T1000 (cell line): ENCODE measurements at places on chromosomes 12 and 14.

- no peak for DNase-seq
These were observed 487 bp upstream of the MGST1 start for GRCh38 chr12:16346958-16347357.

- peak; percentile 54 for DNase-seq
These were observed at the start of gene CCDC177 for GRCh38 chr14:69574263-69574953. Gene CCDC177 (minus strand): TSS chr14:69574871. CDS start chr14:69573622, 1,249 bp downstream.

- DNase-seq = peak; percentile 15
These were observed 88.9 kb downstream of the SLC2A13 start for GRCh38 chr12:40016980-40017379.

DNA sequence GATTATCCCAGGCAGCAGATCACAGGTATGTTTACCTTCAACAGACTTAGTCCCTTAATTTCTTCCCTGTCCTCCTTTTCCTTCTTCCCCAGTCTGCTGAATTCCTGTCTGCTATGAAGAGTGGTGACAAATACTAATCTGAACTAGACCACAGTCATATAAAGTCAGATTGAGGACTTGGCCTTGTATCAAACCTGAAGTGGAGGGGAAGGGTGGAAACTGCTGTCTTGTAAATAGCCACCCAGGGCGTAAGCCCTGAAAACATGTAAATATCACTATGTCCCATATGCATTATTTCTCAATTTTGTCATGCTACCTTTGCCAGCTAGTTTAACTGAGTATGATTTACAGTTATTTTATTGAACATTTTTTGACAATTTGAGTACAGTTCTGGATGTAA is 368.0 kb downstream of the CCDC91 start:
- no peak for DNase-seq

DNA sequence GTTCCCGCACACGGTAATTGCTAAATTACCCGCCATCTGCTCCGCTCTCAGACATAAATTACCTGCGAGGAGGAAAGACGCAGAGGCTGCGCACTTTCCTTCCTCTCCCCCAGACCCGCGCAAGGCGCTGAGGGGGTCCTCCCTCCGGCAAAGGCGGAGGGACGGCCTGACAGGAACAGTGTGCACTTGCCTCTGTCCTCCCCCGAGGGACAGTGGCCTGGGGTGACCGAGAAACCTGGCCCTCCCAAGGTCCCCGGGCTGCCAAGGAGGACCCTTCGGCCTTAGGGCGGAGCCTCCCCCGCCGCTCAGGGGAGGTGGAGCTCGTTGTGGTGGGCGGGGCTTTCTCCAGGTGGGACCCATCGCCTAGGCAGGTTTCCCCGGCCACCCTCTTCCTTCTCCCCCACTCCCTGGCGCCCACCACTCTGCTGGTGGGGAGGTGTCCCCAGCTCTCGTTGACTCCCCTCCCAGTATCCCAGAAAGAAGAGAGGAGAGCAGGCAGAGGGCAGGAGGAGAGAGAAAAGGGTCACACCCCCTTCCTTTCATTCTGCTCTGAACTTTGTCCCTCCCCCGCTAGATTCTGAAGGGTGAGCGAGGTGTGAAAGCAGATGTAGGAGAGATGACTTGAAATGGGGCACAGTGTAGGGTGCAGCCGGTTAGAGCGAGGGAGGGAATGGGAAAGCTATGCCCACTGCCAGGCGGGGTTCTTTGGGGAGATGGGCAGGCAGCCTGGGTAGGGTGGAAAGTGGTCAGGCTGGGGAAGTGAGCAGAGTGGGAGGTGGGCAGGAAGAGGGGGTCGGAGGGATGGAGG is 11.4 kb upstream of the CALCOCO1 start:
- DNase-seq = no peak

- no peak for DNase-seq
These were observed 80.5 kb downstream of the CCDC92 start for GRCh38 chr12:123892180-123892559.

DNA sequence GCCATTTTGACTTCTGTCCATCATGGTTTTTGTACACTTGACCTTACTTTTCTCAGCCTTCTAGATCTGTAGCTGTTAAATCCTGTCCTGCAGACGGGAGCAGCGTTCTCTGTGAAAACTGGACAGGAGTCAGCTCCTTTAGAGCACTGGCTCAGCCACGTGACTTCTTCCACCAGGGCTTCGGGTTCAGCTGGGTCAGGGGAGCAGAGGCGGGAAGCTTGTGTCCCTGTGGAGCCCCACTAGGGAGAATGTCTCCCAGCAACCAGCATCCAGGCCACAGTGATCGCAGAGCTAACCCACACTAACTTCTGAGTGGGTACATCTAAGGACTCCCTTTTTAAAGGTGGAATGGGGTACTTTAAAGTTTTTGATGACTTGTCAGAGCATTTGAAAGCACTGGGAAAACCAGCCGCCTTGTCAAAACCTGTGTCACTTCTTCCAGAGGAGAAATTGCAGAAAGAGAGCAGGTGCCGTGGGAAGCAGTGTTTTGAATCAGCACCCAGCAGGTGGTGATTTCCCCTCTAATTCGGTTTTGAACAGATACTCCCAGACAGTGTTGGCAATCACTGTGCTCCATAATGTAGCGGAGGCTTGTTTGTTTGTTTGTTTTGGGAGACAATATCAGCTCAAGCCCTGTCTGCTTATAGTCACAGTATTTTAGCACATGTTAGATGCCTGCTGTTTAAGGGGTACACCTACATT is 17.9 kb downstream of the DERA start:
- no peak for DNase-seq

GRCh38 chr14:61599942-61600341 is 95.4 kb upstream of the HIF1A start:
- no peak for DNase-seq

DNA sequence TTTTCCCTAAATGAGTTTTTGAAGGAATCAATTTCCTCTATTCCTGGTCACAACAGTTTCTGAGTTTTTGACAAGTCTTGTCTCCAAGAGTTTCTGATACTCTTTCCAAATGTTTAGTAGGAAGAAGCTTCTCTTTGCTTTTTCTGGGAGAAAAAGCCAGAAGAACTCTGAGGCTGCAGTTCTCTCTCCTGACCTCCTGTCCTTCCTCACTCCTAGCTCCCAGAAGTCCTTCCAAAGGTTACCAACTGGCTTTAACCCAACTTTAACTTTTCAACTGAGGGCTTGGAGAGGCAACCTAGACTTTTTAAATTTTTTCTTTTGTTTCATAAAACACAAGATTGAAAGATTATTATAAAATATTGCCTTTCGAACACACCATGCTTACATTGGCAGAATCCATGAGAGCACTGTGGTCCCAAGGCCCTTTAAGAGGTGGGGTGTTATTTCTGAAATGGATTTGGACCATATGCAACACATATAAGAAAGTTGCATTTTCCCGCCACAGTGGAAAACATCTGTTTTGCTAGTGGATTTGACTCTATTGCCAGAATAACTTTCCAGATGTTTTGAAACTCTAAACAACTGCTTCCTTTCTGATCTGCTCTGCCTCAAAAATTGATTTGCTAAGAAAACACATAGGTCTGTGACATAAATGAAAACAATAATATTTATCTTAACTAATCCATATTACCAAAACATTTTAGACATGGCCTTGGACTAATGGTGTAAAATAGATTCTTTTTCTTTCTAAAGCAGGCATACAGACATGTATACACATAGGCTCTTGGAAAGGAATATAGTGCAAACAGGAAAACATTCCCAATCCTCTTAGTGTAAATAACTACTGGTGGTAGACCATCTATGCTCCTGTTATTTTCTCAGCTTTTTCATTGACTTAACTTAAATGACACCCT is 22.3 kb upstream of the EPS8 start:
- DNase-seq = no peak

DNA sequence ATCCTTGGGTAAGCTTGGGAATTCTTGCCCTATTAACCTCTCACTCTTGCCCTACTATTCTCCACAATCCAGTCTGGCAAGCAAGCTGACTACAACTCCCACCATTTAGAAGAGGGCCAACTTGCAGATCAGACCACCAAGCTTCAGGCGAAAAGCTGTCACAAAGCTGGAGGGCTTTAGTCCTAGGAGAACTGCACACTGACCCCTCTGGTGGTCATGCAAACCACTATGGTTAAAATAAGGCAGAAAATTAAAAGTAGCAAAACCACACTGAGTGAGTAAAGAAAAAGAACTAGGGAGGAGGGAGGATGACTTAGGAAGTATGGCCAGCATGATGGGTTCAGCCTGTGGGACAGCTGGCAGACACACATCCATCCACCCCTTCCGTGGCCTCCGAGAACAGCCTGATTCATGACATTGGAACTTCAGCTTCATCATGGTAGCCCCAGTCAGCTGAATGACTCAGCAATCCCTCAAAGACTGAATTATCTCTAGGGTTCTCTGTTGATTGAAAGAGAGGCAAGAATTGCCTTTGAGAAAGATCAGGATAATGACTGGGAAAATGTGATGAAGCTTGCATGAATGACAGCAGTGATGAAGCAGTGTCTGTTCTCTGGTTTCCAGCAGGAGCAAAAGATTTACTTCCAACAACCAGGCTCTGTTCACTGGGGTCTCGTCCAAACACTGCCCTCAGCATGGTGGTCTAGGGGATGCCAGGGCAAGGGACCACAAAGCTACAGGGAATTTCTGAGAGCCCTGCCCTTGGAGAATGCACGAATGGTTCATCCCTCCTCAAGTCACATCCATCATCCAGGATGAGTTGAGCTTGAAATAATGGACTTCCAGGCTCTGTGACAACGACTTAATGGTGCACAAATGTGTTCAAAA is 24.4 kb downstream of the PITPNM2 start:
- DNase-seq = peak; percentile 83

DNA sequence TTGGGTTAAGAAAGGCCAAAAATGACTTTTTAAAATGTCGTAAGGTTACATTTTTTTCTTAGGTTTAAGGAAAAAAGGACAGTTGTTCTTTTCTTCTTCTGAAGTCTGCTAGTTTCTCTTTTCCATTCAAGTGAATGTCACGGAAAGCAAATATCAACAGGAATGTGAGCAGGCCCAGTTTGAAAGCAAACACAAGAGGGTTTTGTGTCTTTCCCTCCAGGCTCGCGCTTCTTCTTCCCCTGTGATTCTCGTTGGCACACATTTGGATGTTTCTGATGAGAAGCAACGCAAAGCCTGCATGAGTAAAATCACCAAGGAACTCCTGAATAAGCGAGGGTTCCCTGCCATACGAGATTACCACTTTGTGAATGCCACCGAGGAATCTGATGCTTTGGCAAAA is 85.4 kb downstream of the LRRK2 start:
- DNase-seq = no peak

GRCh38 chr12:62631471-62632410 is 165.1 kb downstream of the MON2 start:
- DNase-seq = peak; percentile 12

DNA sequence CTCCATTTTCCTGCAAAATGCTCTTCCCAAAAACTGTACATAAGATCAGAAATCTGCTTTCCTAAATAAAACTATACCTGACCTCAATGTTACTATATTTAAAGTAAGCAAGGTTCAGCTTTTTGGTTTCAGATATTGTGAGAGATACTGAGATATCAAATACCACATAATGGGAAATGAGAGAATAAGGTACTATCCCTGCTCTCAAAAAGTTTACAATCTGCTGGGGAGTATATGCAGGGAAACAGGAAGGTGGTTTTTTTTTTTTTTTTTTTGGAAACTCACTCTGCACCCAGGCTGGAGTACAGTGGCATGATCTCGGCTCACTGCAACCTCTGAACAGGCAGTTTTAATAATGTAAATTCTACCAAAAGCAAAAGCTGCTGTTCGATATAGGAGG is 49.0 kb downstream of the HELB start:
- DNase-seq = no peak

DNA sequence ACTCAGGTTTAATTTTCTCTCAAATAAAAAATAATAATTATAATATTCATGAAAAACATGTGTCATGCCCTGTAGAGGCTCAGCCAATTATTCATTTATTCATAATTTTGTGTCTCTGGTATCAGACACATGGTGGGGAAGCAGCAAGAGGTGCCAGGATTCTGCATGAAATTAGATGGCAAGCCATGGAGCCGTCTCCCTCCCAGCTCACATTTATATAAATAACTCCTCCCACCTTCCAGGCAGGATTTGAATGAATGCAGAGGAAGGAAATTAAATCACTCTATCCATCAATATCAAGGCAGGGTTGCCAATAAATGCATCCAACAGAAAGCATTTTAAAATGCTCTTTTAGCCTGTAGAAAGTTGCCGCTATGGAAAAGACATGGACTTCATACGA is 98.1 kb downstream of the PTPRR start:
- no peak for DNase-seq

GRCh38 chr12:77606348-77606747 is 224.3 kb upstream of the NAV3 start:
- no peak for DNase-seq

GRCh38 chr12:6696690-6697583 is 3.7 kb downstream of the PIANP start:
- no peak for DNase-seq

- DNase-seq = no peak
These were observed 50.6 kb downstream of the SCAF11 start for GRCh38 chr12:45939759-45940158.

- DNase-seq = peak; percentile 38
These were observed 14.8 kb downstream of the MMP14 start for GRCh38 chr14:22850944-22851764.

- no peak for DNase-seq
These were observed 1.6 kb downstream of the FMNL3 start for GRCh38 chr12:49705479-49706134.

DNA sequence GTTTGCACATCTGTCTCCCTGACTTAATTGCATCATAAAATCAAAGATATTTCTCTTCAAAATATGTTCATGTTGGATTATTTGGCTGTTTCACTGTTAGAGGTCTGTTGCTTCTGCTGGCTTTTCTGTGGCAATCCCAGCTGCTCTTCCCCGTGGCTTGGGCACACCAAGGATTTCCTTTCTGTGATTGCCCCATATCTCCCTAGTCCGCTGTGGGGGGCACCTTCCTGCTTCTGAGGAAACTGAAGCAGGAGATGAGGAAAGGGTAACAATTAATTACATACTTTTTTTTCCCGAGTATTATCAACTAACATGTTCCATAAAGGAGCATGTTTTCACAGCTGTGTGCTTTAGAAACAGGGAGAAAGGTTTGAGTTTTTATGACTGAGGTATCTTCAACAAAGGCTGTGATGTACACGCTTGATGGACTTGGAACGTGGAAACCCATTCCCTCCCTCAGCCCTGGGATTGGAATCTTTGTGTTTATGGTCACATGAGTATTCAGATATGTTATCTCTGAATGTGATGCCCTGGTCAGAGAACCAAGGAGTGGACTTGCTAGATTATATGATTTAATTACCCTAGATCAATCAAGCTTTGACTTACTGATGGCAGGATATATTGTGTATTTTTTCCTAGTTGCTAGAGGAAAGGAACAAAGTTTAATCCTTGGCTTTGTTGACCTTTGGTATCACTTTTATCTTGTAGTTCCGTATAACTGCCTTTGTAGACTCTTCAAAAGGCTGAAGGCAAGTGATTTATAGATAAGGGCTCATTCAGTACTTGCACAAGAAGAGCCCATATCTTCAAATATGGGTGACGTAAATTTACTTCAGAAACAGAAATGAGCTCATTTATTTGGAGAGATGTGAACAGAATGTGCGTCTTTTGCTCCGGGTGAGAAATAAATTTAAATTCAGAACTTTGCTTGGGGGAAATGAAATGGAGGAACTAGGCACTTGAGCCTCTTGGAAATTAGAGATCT is 46.7 kb downstream of the BORCS5 start:
- DNase-seq = no peak

GRCh38 chr14:99757331-99758070 is 35.7 kb upstream of the EML1 start:
- DNase-seq = peak; percentile 58

GRCh38 chr14:22980672-22981089 is 1.7 kb downstream of the AJUBA start:
- peak; percentile 64 for DNase-seq
